ENCODE measurements at places on chromosomes 12 and 14.

DNA sequence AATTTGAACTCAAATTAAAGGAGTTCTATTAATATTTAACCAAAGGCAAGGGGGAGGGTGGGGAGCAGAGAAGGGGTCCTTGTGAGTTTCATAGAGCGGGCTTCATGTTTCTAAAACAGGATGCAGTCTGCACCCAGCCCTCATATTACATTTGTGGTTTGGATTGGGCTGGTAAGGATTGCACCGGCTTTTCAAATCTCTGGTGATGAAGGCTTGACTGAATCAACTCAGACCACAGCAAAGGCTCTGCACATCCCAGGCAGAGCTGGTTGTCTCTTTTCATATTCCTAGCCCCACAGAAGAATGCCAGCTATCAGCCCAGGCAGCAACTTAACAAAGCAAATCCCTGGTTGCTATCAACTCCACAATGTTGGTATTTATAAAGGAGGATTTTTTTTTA, 1221.4 kb downstream of the VRK1 start:
- DNase-seq = no peak

- no peak for DNase-seq
Measured at GRCh38 chr12:130073721-130074120, 88.5 kb upstream of the FZD10 start.

- DNase-seq = no peak
Measured at GRCh38 chr12:100720016-100720654, 74.4 kb upstream of the ANO4 start.

- no peak for DNase-seq
Measured at GRCh38 chr12:27806259-27806658, 26.2 kb upstream of the MANSC4 start.

DNA sequence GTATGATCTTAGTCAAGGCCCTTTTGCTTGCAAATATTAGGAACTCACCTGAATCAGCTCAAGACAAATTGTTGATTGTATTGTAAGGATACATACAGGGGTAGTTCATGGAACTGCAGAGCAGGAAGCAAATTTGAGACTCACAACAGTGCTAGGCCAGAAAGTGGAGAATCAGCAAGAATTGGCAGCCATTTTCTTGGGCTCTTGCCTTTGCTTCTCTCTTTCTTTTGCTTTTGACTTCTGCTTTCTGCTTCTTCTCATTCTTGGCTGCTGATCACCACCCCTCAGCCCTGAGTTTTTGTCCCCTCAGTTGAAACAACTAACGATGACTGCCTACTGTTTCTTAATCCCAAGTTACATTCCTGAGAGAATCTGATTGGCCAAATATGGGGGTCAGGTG, 34.8 kb downstream of the KCNK13 start:
- DNase-seq = no peak

DNA sequence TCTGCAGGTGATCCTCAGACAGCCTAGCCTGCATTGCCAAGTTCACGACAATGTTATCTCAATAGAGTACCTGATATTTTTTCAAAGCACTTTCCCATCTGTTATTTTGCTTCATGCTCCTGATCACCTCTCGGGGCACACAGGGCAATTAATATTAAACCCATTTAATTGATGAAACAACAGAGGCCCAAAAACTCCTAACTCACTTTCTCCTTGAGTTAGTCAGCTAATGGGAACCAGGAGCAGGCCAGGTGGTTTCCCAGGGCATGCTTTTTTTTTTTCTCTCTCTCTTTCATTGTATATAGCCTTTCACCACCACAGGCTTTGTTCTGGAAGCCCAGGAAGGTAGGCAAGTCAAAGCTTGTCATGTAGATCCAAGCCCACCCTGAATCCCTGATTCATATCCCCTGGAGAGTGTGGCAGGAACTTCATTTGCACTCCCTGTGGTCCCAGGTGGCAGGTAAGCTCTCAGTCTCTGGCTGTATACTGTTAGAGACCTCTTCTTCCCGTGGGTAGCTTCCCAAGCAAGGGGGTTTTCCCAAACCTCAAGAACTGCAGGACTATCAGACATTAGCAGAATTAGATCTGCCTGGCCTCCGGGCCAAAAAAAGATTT, 41.6 kb upstream of the MAP1LC3B2 start:
- no peak for DNase-seq

- DNase-seq = no peak
Measured at GRCh38 chr12:2013527-2014223, 9.4 kb upstream of the DCP1B start.

DNA sequence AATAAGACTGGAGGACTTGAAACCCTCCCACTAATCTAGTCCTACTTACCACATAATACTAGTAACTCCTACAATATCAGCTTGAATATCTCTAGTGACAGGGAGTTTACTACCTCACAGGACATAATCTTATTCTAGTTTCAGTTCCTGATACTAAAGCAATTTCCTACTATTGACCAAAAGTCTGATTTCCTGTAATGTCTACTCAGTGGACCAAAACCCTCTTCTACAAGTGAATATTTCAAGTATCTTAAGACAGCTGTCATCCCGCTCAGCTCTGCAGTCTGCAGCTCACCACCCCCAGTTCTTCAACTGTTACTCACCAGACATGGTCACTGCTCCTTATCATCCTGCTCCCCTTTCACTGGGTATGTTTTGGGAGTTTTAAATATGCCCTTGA, 70.8 kb upstream of the TMCC3 start:
- DNase-seq = no peak

Measured in LNCaP clone FGC (cell line).